ENCODE measurements at places on chromosomes 16 and 17.

DNA sequence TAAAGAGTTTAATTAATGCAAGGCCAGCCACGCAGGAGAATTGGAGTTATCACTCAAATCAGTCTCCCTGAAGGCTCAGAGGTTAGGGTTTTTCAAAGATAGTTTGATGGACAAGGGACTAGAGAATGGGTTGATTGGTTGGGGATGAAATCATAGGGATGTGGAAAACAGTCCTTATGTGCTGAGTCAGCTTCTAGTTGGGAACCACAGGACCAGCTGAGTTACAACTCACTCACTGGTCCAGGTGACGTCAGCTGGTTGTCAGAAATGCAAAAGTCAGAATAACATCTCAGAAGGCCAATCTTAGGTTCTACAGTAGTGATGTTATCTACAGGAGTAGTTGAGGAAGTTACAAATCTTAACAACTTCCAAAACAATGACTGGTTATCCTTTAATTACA lies 47.6 kb downstream of the CPD start:
- DNase-seq = no peak

- DNase-seq = no peak
Observed at GRCh38 chr17:50813583-50813982, 21.8 kb upstream of the WFIKKN2 start.

- no peak for DNase-seq
Observed at GRCh38 chr17:77304051-77304745, 163.4 kb downstream of the SEC14L1 start.

DNA sequence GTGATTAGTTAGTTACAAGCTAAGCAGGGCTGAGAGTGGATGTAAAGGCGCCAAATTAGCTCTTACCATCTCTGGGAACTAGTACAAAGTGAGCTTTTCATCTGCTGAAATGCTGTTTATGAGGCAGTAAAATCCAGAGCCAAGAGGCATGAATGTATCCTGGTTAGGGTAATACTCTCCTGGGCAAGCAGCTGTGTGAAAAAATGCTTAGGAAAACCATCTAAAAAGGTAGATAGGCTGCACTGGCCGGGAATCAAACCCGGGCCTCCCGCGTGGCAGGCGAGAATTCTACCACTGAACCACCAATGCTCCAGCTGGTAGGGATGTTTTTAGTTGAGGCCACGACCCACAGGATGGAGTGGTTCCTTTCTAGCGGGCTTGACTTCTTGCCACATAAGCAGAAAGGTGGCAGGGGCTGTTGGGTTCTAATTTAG lies 23.0 kb downstream of the VAC14 start:
- no peak for DNase-seq

DNA sequence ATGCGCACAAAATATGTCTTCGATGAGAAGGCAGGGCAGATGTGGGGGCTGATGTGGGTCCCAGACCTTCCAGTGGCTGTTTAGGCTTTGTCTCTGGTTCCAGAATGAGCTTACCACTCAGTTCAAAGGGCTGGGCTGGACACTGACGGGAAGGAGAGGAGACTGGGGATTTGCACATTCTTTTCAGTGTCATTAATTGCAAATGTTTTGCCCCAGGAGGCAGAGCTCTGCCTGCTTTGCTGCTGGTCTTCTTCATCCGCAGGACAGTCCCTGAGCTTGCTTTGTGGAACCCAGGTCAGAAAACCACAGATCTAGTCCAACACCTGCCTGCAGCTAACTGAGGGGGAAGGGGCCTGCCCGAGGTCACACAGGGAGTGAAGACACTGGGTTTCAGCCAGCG lies 20.9 kb downstream of the KCNG4 start:
- no peak for DNase-seq

DNA sequence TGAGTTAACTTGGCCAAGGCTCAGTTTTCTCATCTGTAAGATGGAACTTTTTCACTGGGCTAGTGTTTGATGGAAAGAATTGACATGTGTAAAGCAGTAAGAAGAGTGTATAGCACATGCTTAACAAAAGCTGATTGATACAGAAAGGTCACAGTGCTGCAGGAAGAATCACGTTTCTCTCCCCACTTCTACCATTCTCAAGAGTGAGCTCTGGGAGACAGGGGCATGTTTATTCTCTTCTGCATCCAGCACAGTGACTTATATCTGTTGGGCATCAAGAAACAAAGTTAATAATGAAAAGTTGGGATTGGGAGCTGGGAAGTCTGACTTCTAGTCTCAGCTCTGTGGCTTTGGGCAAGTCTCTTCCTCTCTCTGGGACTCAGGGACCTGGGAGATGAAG lies 55.3 kb downstream of the IRX3 start:
- DNase-seq = no peak

DNA sequence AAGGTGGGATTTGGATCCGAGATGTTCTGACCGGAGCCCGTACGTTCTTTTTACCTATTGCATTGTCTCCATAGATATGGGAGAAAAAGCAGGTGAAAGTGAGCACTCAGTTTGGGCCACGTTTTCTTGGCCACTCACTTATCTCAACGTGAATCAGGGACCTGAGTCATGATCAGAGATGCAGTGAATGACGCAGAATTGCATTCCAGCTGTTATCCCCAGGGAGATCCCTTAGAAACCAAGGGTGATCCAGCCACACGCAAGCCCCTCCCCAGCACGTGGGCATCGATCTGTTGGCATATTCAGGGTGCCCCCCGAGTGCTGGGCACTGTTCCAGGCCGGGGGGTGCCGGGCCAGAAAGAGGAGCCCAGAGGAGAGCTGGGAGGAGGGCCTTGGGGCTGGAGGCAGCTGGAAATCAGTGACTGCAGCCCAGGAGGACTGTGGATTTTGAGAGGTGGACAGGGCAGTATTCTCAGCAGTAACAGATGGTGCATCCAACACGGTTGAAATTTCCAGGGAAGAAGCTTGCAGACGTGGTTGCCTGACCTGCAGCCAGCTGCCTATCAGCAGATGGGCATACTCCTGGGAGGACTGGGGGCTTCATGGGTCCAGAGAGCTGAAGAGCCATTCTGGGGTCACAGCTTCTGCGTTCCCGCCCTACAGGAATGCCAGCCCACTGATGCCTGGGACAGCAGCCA lies 87.2 kb upstream of the CACNG5 start:
- DNase-seq = no peak

- no peak for DNase-seq
Observed at GRCh38 chr16:71565812-71566700, 10.8 kb downstream of the TAT start.

DNA sequence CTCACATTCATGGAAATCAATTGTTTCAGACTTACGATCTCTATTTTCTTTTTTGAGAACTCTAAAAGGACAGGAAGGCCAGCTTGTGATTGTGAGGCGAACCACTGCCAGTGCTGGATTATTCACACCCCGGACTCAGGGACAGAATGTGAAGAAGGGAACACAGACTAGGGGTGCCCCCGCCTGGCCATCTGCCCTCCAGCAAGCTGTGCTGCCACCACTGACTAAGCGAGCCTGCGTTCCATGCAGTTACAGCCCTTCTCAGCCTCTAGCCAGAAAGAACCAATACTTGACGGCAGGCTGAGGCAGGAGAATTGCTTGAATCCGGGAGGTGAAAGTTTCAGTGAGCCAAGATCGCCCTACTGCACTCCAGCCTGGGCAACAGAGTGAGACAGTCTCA lies 2.8 kb downstream of the HAGH start:
- DNase-seq = no peak

- no peak for DNase-seq
Observed at GRCh38 chr16:65600629-65601028, 478.8 kb upstream of the CDH11 start.

- no peak for DNase-seq
Observed at GRCh38 chr16:69176033-69176800, 10.7 kb upstream of the SNTB2 start.

DNA sequence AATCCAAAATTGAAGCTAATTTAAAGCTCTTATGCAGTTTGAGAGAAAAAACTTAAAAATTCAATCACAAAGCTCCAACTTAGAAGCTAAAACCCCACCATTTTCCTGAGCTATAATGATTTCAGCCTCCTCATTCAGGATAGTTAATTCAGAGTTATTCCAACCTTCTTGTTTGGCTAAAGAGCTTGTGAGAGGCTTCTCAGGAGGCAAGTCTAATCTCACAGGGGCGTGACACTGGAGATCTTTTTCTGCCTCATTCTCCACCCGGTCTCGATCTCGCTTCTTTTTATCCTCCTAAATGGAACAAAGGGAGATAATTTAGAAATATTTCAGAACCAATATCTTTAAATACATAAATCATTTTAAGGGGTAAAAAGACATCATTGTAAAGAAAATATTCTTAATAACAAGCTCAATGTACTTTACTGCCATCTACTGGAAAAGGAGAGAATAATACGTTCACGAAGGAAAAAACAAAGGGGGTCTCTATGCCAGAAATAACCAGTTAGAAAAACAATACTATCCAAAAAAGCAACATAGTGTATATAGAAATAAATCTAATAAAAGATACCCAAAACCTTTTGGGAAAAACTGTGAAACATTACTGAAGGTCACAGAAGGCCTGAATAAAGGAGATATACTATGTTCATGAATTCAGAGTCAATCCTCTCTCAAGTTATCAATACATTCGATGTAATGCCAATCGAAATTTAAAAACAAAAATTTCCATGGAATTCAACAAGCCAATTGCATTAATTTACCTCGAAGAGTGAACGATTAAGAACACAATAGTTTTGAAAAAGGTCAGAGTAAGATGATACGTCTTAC lies 13.9 kb downstream of the BRD7 start:
- DNase-seq = no peak

DNA sequence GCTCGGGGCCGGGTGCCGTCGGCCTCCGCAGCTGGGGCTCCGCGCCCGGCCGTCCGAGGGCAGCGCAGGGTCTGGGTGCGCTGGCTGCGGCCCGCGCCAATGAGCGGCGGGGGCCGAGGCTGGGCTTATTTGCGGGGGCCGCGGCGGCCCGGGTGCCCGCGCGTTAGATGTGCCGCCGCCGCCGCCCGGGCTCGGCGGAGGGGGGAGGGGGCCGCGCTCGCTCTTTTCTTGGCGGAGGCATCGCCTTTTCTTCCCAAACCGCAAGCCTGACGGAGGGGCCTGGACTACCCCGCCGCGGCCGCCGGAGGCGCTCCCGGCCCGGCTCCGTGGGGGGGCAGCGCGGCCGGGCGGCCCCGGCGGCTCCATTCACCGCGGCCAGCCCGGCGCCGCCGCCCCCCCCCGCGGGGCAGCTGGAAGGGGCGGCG lies at the start of gene NOTUM:
Gene NOTUM, minus strand, starts transcription at position 101 of the 425 bp plus-strand sequence. CDS start 278 bp downstream, outside the sequence.
- DNase-seq = no peak

DNA sequence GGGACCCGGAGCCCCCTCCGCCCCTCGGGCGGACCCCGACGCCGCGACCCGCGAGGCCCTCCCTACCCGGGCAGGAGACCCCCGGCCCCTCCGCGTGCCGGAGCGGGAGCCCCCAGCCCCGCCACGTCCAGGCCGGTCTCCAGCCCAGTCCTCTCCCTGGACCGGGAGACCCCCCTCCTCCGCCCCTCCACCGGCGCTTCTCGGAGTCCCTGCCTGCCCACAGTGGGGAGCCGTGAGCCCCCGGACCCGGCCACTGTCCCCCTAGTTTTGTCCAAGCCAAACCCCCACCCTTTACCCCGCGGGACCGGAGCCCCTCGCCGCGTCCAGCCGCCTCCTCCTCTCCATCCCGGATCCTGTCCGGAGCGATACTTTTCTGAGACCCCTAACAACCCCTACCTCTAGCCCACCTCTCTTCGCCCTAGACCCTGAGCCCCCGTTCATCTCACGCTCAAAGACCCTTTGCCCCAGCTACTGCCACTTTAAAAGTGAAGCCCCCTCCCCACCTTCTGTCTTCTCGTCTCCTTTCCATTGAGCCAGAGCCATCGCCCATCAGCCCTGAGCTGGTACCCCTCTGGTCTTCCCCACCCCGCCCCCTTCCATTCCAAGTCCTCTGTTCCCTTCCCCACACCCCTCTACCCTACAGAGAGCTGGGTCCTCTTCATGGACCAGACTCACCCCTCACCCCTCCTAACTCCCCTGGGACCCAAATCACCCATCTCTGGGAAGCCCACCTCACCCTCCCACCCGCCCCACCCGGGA lies 1.0 kb downstream of the NECAB2 start:
- DNase-seq = no peak

DNA sequence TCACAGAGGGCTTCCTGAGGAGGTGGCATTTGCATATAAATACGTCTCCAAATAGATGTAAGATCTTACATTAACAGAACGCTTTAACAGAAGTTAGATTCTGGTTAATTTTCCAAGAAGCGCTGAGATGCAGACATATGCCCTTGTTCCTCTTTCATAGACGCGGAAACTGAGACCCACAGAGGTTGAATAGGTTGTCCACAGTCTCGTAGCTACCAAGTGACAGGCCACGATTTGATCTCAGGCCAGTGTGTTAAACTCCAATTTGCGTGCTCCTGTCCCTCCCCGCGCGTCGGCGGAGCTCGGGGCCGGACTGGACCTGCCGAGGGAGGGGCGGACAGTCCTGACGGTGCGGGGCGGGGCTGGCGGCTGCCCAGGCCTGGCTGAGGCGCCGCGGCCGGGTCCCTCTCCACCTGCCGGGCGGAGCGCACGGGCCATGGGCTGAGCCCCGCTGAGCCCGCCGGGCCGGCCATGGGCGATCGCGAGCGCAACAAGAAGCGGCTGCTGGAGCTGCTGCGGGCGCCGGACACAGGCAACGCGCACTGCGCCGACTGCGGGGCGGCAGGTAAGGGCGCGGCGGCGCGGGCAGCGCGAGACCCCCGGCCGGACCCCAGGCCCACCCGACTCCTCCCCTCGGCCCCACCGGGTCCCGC lies at the start of gene ADAP2:
Gene ADAP2, plus strand, starts transcription at position 402 of the 653 bp plus-strand sequence. Its CDS starts 70 bp downstream, at position 472.
- no peak for DNase-seq

DNA sequence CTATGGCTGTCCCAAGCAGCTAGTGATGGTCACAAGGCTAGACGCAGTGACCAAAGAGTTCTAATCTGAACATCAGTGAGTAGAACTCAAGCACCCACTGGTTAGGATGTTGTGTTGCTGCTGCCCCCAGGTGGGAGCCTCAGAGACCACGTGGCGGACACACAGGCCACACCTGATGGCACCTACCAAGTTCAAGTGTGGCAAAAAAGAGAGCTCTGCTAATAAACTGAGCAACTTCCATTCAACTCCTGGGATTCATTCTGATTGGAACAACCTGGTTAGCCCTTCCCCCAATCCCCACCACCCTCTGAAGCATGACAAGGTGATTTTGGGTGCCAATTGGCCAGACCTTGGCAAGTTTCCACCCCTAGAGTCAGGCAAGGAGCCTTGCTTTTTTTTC lies 3.5 kb upstream of the LCMT1 start:
- DNase-seq = no peak

DNA sequence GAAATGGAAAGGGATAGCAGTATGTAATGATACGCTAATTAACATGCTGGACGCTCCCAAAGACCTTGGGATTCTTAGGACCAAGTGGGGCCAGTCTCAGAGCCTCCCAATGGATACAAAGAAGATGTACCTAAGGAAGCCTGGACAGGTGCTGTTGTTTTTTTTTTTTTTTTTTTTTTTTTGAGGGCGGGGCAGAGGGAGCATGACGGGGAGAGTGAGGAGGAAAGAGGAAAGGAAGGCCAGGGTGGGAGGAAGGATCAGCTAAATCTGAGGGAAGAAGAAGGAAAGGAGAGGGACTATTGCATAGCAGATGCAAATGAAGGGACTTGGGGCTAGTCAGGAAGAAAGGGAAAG lies 2.5 kb downstream of the VAMP2 start:
- DNase-seq = no peak

Data from activated gamma-delta T cell treated with anti-CD3 and anti-CD28 coated beads, Interleukin-2, amount 50 U/mL, for 16 hours (primary cell).